Left renal cortex interstitium (tissue), 4 donors: ENCODE measurements at places on chromosomes 11 and 22.
A peak's percentile ranks its signal among the peaks of the same experiment; 100 is the strongest.

DNA sequence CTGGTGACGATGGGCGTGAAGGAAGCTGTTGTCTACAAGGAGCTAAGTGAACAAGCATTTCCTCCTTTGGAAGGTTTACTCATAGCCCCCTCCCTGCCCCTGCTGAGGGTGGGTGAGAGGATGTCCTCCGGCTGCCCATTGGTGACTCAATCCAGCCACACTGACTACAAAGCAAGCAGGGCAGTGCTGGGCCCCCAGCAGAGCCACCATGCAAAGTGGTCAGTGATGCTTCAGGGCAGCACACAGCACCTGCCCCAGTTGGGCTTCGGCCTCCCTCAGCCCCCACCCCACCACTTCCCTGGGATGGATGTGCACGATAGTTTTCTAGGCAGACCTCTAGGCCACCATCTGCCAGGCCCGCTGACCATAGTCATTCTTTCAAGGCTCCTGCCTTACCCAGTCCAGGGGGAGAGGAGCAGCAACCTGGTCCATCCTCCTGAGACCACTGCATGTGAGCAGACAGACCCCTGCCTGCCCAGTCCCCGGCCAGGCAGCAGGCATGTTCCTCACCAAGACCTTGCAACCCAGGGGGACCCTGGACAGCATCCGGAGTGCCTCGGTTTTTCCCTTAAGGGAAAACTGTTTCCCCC is 125.1 kb downstream of the BCR start:
- DNase-seq, result no peak

GRCh38 chr11:128198216-128198772 is 389.1 kb downstream of the ETS1 start:
- DNase-seq, result no peak

GRCh38 chr11:122781378-122782195 is 56.7 kb upstream of the CRTAM start:
- peak; percentile 74 for DNase-seq

- no peak for DNase-seq
Observed at GRCh38 chr11:102172127-102172848, 62.0 kb downstream of the YAP1 start.

DNA sequence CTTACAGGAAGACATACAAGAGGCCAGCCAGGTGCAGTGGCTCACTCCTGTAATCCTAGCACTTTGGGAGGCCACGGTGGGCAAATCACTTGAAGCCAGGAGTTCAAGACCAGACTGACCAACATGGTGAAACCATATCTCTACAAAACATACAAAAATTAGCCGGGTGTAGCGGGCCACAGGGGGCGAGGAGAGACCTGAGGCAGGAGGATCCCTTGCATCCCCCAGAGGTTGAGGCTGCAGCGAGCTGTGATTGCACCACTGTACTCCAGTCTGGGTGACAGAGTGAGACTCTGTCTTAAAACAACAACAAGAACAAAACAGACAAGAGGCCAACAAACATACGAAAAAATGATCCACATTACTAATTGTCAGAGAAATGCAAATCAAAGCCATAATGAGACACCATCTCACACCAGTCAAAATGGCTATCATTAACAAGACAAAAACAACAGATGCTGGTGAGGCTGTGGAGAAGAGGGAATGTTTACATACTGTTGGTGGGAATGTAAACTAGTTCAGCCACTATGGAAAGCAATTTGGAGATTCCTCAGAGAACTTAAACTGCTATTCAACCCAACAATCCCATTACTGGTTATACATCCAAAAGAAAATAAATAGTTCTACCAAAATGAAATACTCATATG is 498.8 kb upstream of the ARHGAP42 start:
- DNase-seq, result no peak

- no peak for DNase-seq
Observed at GRCh38 chr11:125433454-125434121, 62.5 kb downstream of the FEZ1 start.

GRCh38 chr11:2928605-2929530 is at the start of gene PHLDA2:
Gene PHLDA2 (minus strand): TSS chr11:2929420. CDS start chr11:2929364, 56 bp downstream.
- DNase-seq, result no peak

DNA sequence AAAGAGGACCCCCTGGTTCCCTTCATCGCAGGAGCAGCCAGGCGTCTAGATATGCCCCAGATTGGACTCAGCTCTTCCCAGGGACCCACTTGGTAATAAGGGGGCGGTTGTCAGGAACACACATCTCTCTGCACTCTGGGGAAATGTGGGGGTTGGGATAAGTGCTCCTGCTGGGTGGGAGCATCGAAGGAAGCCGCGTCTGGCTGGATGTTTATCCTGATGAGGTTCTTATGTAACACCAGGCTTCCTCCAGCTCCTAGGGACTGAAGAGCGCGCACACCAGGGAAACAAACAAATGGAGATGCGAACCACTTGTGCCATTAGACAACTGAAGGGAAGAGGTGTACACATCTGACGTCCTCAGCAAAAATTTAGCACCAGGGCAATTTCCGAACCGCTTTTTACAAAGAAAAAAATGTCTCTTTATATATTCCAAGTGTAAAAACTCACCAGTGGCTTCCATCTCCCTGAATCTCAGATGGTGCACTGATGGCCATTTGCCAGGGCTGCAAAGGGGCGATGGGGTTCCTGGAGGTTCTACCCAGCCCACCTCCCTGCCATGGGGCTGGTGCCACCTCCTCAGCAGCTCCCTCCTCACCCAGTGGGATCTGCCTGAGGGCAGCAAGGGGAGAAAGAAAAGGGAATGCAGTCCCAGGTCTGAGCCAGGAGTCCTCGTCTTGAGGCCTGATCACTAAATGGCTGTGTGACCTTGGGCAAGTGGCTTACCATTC is 89.4 kb downstream of the PKNOX2 start:
- no peak for DNase-seq

DNA sequence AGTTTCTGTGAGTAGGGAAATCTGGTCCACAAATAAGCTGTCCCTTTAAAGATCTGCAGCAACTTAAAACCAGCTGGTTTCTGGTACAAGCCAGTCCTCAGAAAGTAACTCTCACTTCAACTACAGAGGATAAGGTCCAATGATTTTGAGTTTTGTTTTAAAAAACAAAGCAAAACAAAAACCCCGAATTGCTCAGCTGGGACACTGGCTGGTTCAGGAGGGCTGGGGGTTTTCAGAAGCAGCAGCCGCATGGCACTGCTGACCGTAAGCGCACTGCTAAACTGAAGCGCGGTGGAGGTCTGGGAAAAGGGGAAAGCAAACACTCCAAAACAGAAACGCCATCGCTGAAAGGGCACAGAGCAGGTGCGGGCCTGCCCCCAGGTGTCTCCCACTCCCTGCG is 59.7 kb downstream of the MICAL3 start:
- no peak for DNase-seq
